Umbilical cord (tissue), 2 donors: ENCODE measurements at places on chromosomes 5 and 9.

- DNase-seq = peak; percentile 37
Measured at GRCh38 chr5:168552146-168552545, 23.0 kb downstream of the FBLL1 start.

- no peak for DNase-seq
Measured at GRCh38 chr5:177112589-177113220, 20.9 kb upstream of the NSD1 start.

DNA sequence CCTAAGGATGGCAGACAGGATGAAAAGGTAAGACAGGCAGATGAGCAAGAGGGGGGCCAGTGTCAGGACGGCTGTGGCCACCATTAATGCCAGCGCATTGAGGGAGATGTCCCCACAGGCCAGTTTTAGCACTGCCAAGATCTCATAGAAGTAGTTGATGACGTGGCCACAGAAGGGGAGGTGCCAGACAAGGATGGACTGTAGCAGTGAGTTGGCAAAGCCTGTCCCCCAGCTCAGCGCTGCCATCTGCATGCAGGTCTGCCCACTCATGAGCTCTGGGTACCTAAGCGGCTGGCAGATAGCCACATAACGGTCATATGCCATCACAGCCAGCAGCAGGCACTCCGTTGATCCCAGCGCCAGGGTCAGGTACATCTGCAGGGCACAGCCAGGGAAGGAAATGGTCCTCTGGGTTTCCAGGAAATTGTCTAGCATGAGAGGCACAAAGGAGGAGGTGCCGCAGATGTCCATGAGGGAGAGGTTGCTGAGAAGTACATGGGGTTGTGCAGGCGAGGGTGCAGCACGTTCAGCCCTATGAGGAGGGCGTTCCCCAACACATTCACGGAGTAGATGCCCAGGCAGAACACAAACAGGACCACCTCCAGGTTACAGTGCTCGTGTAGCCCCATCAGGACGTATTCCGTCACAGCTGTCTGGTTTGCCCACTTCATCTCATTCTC, 10.8 kb downstream of the OR13J1 start:
- no peak for DNase-seq

DNA sequence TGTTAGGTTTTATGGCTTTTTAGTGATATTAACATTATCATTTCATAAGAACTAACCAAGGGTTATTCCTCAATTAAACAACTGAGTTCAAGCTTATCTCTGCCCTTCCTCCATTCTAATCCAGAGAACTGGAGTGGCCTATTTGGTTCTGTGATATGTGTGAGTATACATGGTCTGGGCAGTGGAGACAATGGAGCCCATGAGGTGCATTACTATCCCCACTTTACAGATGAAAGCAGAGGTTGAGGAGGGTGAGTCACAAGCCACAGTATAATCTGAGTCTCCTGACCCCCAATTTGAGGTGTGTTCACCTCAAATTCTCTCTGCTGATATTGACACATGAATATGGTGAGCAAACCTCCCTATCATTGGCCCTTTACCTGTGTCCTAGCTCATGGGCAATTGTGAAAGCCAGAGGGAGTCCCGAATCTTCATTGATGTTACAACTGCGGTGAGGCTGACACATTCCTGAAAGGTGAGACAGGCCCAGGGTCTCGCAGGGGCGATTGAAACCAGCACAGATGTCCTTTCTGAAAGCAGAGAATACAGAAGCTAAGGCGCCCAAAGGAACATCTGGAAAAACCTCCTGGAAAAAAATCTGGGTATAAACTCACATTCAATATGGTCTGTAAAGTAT, 217.2 kb downstream of the TARS1 start:
- DNase-seq = no peak
